ENCODE measurements at places on chromosomes 2 and 18.

DNA sequence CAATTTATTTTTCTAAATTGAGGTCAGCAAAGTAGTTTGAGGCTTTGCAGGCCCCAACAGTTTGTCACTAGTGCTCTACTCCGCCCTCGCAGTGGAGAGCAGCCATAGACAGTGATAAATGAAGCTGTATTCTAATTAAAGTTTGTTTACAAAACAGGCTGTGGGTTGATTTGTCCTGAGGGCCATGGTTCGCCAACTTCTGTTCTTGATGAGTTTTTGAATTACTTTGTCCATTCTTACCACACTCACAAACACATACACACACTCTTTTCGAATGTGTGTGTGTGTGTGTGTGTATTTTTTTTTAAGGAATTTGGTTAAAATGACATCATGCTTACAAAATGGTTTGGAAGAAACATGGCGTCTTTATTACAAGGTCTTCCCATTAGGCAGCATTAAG lies 68.6 kb downstream of the MTCL1 start:
- DNase-seq: no peak

DNA sequence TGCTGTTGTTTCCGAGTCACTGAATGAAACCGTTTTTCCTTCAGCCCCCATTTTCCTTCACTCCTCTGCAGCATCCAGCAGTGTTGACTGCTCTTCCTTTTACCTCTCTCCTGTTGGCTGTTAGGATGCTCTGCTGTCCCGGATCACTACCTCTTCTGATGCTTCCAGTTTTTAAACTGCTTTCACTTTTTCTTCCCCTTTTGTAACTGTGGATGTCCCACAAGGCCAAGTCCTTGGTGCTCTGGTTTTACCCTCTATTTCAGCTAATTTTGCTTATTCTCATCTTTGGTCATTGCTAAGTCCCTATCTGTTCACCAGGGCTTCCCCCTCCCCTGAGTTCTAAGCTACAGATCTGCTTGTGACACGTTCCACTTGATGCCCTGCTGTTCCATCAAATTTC lies 39.4 kb upstream of the MAP4K3 start:
- no peak for DNase-seq

- DNase-seq: peak; percentile 54
Observed at GRCh38 chr2:6968319-6969100, 51.3 kb downstream of the RNF144A start.

GRCh38 chr18:28466204-28466603 lies 289.3 kb upstream of the CDH2 start:
- no peak for DNase-seq

DNA sequence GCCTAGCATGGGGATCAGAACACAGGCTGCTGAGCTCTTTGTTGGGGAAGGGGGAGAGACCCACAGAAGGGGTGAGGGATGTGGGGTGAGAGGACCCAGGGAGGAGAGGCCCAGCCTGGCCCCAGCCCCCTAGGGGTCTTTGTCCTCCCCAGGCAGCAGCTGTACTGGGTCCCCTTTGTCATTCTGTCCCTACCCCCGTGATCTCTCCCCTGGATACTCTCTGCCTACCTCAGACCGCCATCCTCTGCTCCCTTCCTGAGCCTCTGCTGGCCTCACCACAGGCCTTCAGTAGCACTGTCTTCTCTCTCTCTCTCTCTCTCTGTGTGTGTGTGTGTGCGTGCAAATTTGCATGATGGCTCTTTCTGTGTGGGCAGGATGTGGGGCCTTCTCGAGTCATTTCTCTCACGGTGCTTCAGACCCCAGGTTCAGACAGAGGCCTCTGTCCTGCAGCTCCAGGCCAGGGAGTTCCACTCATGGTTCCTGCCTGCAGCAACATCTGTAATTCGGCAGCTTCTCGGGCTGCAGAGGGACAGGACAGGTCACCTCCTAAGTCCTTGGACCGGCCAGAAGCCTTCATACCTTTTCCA lies 1.4 kb downstream of the PSD4 start:
- peak; percentile 28 for DNase-seq

DNA sequence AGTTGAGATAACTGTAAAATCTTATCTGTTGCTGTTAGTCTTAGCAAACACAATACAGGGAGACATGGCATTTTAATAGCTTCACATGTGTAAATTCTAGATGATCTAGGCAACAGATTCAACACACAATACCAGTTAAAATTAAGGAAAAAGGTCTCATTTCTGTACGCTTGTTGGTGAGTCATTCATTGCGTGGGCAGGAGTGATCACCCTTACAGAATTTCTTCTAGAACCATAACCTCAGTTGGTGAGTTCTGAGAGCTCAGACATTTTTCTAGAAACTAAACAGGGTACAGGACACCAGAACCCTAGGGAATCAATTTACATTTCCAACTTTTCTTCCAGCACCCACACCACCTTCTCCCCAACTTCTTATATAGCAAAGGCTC lies 81.9 kb downstream of the SLC8A1 start:
- no peak for DNase-seq

DNA sequence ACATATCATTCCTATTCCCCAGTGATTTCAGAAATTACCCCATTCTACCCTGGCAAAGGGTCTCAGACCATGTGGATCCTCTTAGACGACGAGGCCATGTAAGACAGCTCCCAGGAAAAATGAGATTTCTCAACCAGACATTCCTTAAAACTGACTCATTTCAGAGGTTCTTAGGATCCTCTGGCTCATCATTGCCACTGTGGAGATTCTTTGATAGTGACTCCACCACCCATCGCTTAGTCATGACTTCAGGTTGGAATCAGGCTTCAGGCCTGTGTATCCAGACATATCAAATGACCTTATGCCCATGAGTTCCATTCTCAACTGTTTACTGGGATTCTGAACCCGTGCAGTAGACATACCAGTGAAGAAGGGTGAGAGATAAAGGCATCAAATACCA lies 245.6 kb upstream of the TCF4 start:
- DNase-seq: no peak

DNA sequence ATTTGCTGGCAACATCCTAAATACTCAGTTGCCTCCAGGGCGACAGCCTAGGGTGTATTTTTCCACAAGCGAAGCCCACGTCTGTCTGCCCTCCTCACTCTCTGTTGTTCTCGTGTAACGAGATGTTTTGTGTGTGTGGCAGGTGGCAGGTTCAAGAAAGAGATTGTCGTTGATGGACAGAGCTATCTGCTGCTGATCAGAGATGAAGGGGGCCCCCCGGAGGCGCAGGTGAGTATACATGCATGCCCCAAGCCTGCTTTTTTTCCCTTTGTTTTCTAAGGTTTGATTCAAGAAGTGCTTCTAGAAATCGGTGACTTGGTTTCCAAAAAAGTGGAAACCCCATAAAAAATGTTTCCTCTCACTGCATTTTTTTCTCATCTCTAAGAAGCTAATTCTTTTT lies 247.0 kb downstream of the AGAP1 start:
- peak; percentile 85 for DNase-seq

- no peak for DNase-seq
Observed at GRCh38 chr2:119253114-119253702, 29.6 kb downstream of the STEAP3 start.

GRCh38 chr2:86366651-86367498 lies 29.4 kb upstream of the REEP1 start:
- no peak for DNase-seq

DNA sequence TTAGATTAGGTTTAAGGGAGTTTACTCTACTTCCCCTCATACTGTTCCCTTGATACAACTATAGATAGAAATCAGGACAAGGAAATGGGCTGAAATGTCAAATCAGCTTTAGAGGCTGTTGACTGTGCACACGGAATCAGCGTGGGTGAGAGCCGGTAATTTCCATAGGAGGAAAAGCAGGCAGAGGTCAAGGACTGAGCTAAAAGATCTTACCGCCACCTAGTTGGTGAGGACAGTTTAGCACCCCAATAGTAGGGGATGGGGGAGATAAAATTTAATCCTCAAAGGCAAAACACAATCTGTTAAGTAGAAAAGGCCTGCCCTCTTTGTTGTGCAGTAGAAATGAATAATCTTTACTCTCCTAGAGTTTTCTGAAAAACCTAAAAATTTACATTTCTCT lies 1154.5 kb upstream of the CHAC2 start:
- DNase-seq: peak; percentile 43

GRCh38 chr2:120598416-120598815 lies 137.3 kb upstream of the GLI2 start:
- DNase-seq: no peak
